A549 treated with RU486 at 1 μM for 4 hours (cell line): ENCODE measurements at places on chromosomes 2 and 18. TPM values are rescaled to one million over a fixed set of nuclear protein-coding genes. Genes with fewer than 3 reads are reported as not detected.

The AGXT gene
- total RNA-seq, result not detected in 5 replicates

The TBR1 gene
- total RNA-seq, result 0.09 to 0.14 TPM in 2 of 5 replicates, not detected in the others

The ARHGEF4 gene
- total RNA-seq, result 5.8 to 8.7 TPM (median 6.7 TPM) in 5 replicates

The NEU2 gene
- total RNA-seq, result not detected in 5 replicates
